Iris pigment epithelial cell (primary cell): ENCODE measurements at places on chromosomes 13 and 19.

DNA sequence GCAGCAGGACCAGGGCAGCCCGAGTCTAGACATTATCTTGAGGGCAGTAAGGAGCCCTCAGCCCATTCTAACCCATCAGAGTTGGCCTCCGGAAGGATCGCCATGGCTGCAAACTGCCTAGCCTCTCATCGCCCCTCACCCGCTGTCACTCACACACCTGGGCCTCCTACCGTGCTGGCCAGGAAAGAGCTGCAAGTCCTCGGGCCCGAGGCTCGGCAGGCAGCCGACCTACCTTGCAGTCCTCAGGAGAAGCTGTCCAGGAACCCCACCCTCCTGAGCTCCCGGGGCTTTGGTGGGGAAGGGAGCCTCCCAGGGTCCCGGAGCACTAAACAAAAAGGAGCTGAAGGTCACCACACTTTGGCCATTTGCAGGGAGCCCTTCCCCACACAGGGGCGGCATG is 46.8 kb downstream of the CCNE1 start:
- DNase-seq = no peak

DNA sequence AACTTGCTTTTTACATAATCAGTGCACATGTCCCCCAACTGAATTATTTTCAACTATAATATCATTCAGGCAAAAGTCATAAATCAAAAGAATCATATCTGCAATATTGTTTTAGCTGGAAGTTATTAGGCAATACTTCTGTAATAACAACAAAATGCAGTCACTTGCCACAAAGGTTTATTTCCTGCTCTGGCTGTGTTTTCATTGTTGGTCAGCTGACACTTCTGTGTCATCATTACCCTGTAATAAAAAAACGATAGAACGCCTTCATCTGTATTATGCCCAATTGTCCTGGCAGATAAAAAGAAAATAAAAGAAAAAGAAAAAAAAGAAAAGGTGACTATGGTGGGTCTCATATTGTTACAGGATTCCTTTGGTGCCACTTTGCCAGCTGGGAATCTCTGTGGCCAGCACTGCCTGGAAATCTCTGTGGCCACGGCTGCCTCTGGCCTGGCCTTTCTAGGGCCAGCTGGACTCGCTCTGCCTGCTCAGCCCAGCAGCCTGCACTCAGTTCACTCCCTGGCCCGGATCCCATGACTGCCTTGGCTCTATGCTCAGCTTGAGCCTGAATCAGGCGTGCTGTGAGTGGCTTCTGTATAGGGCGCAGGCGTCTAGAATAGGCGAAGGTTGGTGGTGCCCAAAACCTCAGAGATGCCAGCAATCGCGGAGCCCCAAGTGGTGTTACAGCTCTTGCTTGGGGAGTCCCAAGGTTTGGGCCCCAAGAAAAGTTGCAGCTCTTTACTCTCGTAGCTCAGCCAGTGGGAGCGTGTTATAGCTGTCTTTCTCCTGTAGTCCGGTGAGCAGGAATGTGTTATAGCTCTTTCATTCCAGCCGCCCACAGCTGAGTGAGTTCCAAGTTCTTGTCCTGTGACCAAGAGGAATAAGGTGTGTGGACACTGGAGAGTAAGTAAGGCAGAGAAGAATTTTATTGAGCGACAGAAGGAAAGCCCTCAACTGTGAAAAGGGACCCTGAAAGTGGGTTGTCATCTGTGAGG is 1227.1 kb downstream of the SLITRK1 start:
- peak; percentile 75 for DNase-seq

DNA sequence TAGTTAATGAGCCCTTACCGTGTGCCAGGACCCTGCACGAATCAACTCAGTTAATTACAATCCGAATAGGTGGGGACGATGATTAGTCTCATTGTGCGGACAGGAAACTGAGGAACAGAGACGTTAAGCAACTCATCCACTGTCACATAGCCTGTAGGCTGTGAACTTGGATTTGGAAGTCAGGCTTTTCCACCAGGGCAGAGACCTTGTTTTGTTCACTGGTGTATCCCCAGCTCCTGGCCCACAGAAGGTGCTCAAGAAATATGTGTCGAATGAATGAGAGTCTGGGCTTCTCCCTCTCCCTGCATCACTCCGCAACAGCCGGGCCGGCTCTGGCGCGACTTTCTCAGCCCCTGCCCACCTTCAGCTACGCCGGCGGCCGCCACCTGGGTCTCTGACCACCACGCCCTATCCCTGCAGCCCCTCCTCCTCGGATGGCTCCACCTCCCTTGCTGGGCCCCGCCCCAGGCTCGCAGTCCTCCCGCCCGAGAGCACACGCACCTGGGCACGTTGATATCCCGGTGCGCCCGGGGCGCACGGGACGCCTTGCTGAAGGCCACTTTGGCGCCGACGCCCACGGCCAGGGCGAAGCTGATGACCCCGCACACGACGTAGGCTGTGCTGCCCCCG is 1.3 kb downstream of the SHISA7 start:
- DNase-seq = no peak

- peak; percentile 5 for DNase-seq
Measured at GRCh38 chr13:103100830-103101229, 34.6 kb upstream of the SLC10A2 start.

DNA sequence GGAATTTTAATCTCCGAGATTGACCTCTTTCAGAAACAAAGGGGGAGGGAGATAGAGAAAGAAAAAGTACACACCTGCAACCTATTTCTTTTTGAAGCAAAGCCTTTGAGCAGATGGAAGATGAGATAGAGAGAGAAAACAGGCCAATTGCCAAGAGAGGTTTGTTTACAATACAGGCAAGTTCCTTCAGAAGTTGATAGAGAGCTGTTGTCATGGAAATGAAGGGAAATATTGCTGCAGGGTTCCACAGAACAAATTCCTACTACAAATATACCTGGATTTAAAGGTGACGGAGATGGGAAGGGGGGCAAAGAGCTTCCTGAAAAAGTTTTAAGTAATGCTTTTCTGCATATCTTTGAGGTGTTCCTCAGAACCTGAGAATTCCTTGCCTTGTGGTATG is 388.4 kb downstream of the NDFIP2 start:
- peak; percentile 72 for DNase-seq
